ENCODE measurements at places on chromosomes 1 and 21. TPM values are rescaled to one million over a fixed set of nuclear protein-coding genes. Genes with fewer than 3 reads are reported as not detected.

GRCh38 chr1:52574594-52574993 lies 21.7 kb upstream of the TUT4 start:
- H3K4me1 ChIP-seq, result no peaks in the 10 kb centered on the region
- no peak for DNase-seq
- no peak overlapping the region for H3K27ac ChIP-seq
- H3K36me3 ChIP-seq, result no peaks in the 10 kb centered on the region
- H3K27me3 ChIP-seq, result no peaks in the 10 kb centered on the region

GRCh38 chr1:160410406-160411005 lies 10.1 kb downstream of the VANGL2 start:
- H3K4me1 ChIP-seq, result no peaks in the 10 kb centered on the region
- no peak overlapping the region for H3K27ac ChIP-seq
- H3K36me3 ChIP-seq, result no peaks in the 10 kb centered on the region
- H3K27me3 ChIP-seq, result no peaks in the 10 kb centered on the region

DNA sequence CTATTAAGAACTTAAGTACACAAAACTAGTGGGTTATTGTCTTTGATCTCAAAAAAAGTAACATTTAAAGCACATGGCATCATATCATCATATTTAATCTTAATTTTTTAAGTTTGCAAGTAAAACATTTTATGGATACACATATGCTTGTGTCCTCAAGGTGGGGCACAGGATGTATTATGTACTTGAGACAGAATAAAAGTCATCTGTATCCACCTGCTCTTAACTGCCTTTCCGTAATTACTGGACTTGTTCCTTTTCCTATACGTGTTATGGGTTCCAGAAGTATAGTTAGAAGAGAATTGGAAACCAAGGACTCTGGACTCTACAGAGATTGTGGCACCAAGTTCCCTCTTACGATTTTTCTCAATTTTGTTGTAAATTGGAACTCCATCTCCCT lies 79.4 kb downstream of the FCRL5 start:
- H3K36me3 ChIP-seq, result peaks cover 5% of the 10 kb centered on the region
- no peaks in the 10 kb centered on the region for H3K4me1 ChIP-seq
- no peak for DNase-seq
- H3K27ac ChIP-seq, result no peak overlapping the region
- H3K27me3 ChIP-seq, result no peaks in the 10 kb centered on the region

The FRRS1 gene
- 12.5 TPM for total RNA-seq

The ERG gene
- 12.2 TPM for total RNA-seq

The RXFP4 gene
- not detected for total RNA-seq

DNA sequence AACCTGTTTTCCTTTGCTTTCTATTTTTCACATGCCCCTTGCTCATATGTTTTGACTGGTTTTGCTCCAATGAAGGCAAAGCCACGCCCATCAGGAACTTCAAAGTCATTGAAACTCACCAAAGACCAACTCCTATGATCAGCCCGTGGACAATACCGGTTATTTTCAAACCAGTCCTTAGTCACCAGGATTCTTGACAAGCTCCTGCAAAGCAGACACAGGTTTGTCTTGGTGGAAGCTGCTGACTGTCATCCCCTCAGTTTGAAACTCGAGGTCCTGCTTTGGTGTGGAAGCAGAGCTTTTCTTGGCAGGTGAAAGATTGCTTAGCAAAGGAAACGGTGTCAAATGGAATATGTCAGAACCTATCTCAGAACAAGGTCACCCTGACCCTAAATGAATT lies 384.7 kb upstream of the CXADR start:
- H3K4me3 ChIP-seq, result no peak overlapping the region
- H3K36me3 ChIP-seq, result no peaks in the 10 kb centered on the region
- no peaks in the 10 kb centered on the region for H3K4me1 ChIP-seq
- DNase-seq, result no peak

- no peaks in the 10 kb centered on the region for H3K27me3 ChIP-seq
- no peak overlapping the region for H3K27ac ChIP-seq
- no peaks in the 10 kb centered on the region for H3K4me1 ChIP-seq
Observed at GRCh38 chr21:42959728-42960127, 14.6 kb upstream of the PKNOX1 start.

DNA sequence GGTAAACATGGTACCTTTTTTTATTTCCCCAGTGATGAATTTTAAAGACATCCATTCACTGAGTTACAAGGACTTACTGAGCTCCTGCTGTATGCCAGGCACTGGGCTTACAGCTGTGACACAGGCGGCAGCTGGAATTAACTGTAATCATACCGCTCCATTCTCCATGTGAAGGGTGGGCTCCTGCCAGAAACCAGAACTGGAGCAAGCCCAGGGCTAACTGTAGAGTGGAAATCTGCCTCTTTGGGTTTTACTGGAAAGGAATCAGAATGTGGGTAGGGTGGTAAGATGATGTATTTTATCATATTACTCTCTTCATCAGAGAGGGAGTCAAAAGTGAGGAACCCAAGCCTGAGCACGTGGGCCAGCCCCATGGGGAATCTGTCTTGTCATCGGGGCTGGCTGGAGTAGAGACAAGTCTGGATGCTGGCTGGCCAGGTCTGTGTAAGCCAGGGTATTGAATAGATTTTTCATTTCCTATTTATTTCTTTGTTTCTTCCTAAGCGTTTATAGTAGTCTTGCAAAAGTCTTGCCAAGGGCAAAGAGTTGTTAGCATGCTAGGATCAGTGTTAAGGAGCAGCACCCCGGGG lies 21.5 kb downstream of the FGGY start:
- no peaks in the 10 kb centered on the region for H3K27me3 ChIP-seq
- no peak overlapping the region for H3K4me3 ChIP-seq
- no peak overlapping the region for H3K27ac ChIP-seq

The UMODL1 gene
- total RNA-seq, result not detected

GRCh38 chr1:115118611-115119010 lies 29.3 kb upstream of the TSPAN2 start:
- DNase-seq, result no peak
- no peak overlapping the region for H3K4me3 ChIP-seq
- H3K27me3 ChIP-seq, result no peaks in the 10 kb centered on the region
- H3K4me1 ChIP-seq, result no peaks in the 10 kb centered on the region

GRCh38 chr1:36450919-36451305 lies 661 bp upstream of the OSCP1 start:
- H3K36me3 ChIP-seq, result no peaks in the 10 kb centered on the region
- peak overlapping the region; percentile 98 for H3K27ac ChIP-seq
- H3K4me3 ChIP-seq, result peak overlapping the region; percentile 70
- DNase-seq, result no peak
- no peaks in the 10 kb centered on the region for H3K27me3 ChIP-seq

The TTC22 gene
- total RNA-seq, result 0.32 TPM

Data from breast epithelium (tissue), 4 donors.